ENCODE measurements at places on chromosomes 2 and 18.

- DNase-seq, result peak; percentile 6
Measured at GRCh38 chr2:1647417-1648240, 96.7 kb downstream of the PXDN start.

GRCh38 chr18:30486856-30487255 lies 555.7 kb downstream of the DSC3 start:
- DNase-seq, result no peak

DNA sequence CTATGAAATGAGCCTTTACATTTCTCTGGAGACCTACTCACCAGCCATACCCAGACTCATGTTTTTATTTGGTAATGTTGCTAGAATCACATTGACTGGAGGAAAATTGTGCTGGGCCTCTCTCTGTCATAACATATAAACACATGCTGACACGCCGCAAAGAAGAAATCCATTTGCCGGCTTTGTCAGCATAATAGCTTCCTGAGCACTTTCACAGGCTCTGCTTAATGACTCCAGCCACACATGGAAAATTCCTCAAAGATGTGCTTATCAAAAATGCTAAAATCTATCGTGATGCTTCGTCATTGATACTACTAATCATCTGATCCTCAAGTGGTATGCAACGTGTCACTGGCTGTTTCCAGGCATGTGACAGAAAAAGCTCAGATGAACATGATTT lies 63.1 kb downstream of the RND3 start:
- DNase-seq, result no peak

- DNase-seq, result no peak
Measured at GRCh38 chr2:45726188-45726587, 74.7 kb downstream of the PRKCE start.

GRCh38 chr2:69608109-69608508 lies 35.4 kb downstream of the AAK1 start:
- DNase-seq, result no peak

DNA sequence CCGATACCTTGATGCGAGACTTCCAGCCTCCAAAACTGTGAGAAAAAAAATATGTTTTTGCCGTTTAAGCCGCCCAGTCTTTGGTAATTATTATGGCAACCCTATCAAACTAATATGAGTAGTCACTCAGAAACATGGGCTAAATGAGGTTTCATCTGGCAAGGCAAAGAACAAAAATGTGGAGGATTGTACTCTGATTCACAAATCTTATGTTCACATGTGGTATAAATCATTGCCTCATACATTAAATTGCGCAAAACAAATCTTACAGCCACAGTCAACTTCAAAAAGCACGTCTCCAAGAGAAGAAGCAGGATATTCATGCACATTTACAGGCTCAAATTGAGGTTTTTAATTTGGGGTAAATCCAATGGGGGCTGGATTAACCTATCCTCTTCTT lies 1435.4 kb upstream of the LRRTM1 start:
- no peak for DNase-seq

- DNase-seq, result no peak
Measured at GRCh38 chr2:72985891-72986683, 68.8 kb downstream of the EMX1 start.

- DNase-seq, result no peak
Measured at GRCh38 chr2:192004188-192004963, 157.5 kb upstream of the CAVIN2 start.

GRCh38 chr2:183383854-183384253 lies 259.6 kb downstream of the NUP35 start:
- no peak for DNase-seq

GRCh38 chr2:200456567-200456966 lies 53.3 kb downstream of the KCTD18 start:
- DNase-seq, result no peak

GRCh38 chr2:71281950-71282349 lies 49.6 kb upstream of the ZNF638 start:
- DNase-seq, result no peak

GRCh38 chr18:46253498-46253897 lies 149.3 kb downstream of the HAUS1 start:
- DNase-seq, result no peak

DNA sequence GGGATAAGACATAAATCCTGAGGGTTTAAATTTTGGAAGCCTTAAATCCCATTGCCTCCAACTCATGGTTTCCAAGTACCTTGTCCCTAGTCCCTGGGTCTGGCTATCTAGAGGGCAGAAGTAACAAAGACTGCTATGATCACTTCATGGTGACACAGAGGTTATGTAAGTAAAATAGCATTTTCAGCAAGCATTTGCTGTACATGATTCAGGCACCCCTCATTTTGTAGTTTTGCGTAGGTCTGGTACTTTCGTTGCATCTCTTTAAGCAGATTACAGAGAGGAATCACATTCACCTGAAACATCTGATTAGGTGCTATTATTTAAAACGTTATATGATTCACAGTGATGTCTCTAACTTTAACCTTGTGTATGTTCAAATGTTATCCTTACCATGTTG lies 480.1 kb downstream of the XIRP2 start:
- no peak for DNase-seq

DNA sequence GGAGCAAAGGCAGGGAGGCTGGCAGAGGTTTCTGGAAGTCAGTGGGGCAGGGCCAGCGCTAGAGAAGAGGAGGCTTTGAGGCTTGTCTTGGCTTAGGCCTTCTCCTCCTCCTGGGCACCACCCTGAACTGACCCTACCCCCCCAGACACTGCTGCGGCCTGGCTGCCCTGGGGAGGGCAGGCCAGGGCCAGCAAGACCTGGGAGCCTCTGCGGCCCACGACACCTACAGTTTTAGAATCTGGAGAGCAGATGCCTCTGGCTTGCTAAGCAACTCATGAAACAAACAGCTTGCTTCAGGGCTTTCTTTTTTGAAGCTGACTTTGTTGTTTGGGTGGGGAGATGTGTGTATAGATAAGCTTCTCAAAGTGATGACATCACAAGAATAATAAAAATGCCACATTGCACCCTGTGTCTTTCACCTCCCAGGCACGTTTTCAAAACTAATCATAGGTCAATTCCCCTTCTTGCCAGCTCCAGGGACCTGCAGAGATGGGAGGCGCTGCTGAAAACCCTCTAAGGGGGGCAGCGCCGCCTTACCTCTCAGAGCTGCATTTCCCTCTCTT lies 46.2 kb upstream of the SMAD7 start:
- DNase-seq, result no peak

GRCh38 chr2:74027496-74027895 lies 42.8 kb downstream of the TET3 start:
- DNase-seq, result no peak

DNA sequence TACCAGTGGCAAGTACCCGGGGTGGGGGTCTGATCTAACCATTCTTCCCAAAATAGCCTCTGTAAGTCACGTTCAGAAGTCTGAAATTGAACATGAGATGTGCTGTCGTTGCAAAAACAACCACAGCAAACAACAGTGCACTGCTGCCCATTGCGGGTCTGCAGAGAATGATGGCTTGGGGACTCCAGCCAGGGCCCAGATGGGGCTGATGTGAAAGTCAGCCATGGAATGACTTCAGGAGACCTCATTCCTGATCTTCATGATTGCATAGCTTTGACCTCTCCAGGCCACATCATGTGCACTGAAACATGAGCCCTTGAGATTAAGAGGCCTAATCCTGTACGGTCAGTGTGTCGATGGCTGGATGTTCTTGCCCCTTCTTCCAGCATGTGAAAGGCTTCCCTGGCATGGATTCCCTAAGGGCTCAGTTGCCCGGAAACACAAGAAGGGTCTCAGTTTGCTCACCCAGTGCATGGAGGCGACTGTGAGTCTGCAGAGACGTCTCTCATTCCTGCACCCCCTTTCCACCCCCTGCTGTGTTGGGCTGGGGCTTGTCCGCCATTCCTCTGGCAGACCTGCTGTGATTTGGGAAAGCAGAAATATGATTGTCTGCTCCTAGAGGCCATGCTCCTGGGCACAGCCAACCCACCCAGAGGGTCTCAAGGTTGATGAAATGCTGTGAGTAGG lies 191.6 kb downstream of the SEPTIN10 start:
- DNase-seq, result no peak

DNA sequence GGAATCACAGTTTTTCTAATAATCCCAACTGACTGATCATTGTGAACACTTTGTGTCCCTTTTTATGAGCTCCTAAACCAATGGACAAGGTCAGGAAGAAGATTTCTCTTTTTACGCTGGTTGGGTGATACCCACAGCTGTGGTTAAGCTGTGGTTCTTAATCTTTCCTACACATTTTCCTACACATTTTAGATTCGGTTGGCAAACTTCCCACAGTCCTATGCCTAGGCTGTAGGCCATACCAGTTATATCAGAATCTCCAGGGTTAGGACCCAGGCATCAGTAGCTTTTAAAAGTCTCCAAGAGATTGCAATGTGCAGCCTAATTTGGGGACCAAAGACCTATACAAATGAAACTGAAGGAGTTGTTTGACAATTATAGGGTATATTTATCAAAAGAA lies 203.0 kb downstream of the SP3 start:
- DNase-seq, result no peak

GRCh38 chr18:32930695-32931301 lies 158.0 kb upstream of the KLHL14 start:
- peak; percentile 64 for DNase-seq

DNA sequence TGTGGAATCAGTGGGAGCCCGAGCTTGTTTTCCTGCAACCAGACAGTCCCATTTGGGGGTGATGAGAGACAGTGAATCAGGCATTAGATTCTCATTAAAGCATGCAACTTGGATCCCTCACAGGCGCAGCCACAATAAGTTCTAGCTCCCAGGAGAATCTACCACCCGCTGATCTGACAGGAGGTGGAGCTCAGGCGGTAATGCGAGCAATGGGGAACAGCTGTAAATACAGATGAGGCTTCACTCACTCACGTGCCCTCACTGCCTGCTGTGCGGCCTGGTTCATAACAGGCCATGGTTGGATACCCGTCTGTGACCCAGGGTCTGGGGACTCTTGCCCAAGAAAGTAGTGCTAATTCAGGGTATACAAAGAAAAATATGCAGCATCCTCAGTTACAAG lies 144.8 kb upstream of the RGPD4 start:
- DNase-seq, result peak; percentile 35

DNA sequence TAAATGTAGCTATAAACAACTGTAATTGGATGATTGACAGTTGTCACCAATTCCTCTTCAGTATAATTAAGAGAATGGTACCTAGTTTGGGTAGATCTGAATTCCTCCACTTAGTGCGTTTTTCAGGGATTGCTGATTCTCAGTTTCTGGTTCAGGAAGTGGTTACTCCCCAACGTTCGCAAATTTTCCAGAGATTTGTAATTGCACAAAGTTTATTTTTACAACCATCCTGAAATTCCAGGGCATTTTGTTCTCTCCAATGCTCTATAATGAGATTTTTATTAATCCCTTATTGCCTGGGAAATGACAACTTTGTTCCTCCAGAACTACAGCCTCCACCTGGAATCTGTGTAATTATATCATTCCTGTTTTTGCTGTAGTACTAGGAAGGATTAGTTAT lies 710.6 kb upstream of the ZEB2 start:
- DNase-seq, result no peak

DNA sequence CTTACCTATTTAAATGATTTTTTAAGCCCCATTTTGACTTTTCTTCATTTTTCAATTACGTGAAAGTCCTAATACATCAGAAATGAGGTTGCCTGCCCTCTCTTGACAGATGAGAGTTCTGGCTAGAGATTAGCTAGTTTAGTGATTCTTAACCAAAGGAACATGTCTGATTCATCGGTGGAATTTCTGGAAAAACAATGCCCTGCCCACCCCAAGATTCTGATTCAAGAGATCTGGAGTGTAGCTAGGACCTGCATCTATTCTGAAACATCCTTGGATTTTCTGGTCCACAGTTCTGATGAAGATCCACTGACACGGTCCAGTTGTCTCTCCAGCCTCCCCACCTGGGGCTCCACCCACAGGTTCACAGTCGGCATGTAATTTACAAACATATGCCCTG lies 111.2 kb downstream of the KLF7 start:
- no peak for DNase-seq

DNA sequence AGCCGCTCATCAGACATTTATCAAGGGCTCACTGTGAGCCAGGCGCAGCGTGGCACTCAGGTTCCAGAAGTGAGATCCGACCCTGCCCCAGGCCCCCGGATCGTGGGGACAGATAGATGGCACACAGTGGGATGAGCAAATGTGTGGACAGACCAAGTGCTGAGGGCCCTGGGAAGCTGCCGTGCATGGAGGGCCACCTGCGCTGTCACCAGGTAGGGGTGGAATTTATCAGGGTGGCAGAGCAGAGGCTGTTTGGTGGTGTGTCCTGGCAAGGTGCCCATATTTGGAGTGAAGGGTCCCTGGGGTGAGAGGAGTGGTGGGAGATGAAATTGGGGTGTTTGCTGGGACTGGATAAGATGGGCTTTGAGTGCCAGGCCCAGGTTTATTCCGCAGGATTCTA lies 92.8 kb upstream of the HS6ST1 start:
- DNase-seq, result peak; percentile 9

GRCh38 chr18:22417496-22418188 lies at the start of gene CTAGE1:
CTAGE1 (minus strand) TSS chr18:22417915; CDS start chr18:22417811, 104 bp downstream.
- no peak for DNase-seq

GRCh38 chr2:29349316-29350030 lies 234.3 kb downstream of the CLIP4 start:
- no peak for DNase-seq

- no peak for DNase-seq
Measured at GRCh38 chr2:219082332-219082958, 21.7 kb upstream of the IHH start.

DNA sequence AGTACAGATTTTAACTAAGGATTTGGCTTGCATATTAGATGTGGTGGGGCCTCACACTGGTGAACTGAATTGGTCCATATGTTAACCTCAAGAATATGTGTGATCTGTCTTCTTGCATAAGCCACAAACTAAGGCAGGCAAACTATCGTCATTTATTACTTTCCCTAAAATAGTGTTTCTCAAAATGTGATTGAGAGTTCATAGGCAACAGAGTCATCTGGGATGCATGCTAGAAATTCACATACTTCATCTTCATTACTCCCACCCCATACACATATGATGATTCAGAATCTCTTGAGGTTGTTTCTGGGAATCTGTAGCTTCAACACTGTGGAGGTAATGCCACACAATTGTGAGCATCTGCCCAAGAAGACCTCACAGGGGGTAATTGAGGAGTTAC lies 822.8 kb upstream of the CDH2 start:
- DNase-seq, result no peak

DNA sequence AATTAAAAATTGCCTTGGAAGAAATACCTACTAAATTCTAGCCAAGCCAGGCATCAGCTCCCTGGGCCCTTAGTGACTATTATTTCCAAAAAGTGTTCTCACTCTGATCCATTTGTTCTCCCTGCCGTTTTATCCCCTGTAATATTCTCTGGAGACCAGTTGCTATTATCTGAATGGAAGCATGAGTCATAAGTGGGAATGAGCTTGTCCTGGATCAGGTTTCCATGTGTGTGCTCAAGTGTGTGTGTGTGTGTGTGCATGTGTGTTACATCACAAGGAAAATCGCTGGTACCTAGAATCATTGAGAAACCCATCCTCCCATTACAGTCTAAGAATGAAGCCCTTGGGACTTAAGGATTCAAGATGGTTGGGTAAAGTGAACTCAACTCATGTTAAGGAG lies 130.3 kb upstream of the CXCR4 start:
- no peak for DNase-seq

GRCh38 chr2:201654616-201655384 lies 11.5 kb upstream of the TMEM237 start:
- DNase-seq, result no peak

- no peak for DNase-seq
Measured at GRCh38 chr2:232539298-232540231, at the start of gene CHRNG. CHRNG (plus strand) TSS chr2:232539692; CDS start chr2:232539748, 56 bp downstream.
